ENCODE measurements at places on chromosomes 1 and 21.
A peak's percentile ranks its signal among the peaks of the same experiment; 100 is the strongest.

DNA sequence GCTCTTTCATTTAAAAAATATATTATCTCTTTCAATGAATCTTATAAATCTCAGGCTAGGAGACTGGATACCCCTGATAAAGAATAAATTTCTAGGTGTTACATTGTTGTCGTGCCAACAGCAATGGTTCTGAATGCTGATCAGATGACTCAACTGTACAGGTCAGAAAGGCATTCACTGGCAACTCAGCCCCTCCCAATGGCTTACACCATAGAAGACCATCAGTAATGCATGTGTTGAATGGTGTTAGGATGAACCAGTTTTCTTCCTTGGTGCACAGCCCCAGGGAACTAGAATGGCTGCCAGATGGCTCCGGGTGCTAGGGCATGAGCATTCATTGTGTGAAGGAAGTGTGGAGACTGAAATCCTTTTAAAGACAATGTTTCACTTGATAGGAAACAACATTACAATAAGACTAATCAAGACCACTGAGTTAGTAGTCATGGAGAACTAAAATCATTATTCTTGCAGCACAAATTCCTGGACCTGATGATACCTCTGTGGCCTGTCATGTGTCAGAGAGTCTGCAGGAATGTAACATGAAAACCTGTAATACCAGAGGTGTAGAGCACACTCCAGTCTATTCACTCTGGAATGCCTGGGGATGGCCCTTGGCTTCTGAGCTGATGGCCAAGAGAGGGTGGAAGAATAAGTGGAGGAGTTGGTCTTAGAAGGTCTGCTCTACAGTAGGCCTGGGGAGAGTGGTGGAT, 187.7 kb upstream of the LMO4 start:
- no peak for DNase-seq

- DNase-seq: no peak
Measured at GRCh38 chr1:24085546-24085945, 26.4 kb downstream of the MYOM3 start.

DNA sequence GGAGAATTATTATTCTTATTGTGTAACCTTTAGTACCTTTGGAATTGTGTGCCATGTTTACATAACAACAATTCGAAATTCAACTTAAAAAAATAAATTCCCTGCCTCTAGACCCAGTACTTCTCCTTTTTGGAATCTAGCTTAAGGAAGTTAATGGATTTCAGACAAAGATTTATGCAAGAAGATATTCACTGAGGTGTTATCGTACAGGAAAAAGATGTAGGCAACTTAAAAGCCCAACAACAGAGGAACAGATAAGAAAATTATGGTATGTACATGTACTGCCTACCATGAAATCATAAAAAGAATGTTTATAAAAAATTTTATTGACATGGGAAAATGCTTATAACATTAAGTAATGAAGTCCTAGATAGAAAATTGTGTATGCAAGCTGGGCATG, 18.2 kb upstream of the STMN1 start:
- DNase-seq: no peak

DNA sequence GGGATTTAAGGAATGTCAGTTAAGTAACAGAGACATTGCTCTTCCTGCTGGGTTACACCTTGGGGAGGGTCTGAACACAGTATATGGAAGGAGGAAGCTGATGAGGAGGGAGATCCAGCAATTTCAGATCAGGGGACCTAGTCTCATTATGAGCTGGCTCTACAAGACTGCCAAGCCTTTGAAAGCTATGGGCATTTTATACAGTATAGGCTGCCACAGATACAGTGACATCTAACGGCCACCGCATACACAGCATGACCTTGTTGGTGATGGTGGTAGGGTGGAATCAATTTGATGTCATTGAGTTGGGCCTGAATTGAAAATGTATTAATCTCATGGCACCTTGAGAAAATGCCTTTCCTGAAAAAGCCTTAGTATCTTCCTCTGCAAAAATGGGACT, 22.6 kb upstream of the ZP4 start:
- DNase-seq: no peak

- no peak for DNase-seq
Measured at GRCh38 chr1:81312272-81312754, 488.4 kb upstream of the ADGRL2 start.

DNA sequence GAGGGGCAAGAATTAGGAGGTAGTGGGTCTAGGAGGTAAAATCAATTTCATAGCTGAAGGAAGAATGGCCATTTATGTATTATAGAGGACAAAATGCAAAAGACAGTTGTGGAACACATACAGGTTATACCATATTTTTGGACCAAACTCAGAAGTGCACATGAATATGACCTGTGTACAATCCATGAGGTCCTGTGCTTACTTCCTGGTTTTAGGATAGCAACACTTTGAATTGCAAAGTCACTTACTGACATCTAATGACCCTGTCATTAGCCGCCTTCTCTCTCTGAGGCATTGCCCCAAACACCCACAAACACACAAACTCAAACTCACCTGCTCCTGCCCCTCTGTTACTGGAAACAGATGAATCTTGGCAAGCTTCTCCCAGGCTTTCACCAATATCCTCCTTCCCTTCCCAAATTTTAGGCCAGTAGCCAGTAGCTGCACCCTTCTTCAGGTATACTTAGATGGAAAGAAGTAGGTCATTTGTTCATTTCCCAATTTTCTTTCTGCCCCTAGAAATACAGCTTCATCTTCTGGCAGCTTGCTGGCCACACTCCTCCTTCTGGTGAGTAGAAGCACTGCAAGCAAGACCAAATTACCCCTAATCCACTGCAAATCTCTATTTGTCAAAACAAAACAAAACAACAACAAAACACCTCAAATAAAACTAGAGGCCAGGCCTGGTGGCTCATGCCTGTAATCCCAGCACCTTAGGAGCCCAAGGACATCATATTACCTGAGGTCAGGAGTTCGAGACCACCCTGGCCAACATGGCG, 13.7 kb upstream of the RPL5 start:
- DNase-seq: no peak

DNA sequence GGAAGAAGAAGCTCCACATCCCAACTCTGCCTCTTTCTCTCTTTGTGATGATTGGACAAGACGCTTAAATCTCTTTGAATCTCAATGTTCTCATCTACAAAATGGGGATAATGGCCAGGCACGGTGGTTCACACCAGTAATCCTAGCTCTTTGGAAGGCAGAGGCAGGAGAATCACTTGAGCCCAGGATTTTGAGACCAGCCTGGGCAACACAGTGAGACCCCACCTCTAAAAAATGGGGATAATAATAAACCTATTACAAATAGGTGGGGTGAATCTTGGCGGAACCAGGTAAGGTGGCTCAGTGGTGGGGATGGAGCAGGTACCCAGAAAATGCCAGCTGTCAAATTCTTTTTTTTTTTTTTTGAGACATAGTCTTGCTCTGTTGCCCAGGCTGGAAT, 29.4 kb upstream of the ARHGEF10L start:
- DNase-seq: no peak

DNA sequence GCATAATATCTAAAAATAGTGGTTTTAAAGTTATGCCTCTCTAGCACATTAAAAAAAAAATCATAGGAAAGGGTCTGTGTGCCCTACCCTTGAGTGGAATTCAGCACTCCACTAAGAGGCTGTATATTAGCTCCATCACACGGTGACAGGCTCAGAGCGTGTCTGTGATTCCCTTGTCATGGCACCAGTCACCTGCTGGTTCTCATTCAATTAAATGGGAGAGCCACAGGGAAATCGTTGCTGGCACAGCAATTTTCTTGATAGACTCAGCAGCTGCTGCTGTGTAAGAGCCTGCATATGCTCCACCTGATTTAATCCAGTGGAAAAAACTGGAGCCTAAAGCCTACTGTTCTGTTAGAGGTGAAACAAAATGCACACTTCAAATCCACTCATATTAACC, 9.5 kb downstream of the ATP6V1G3 start:
- DNase-seq: no peak

- peak; percentile 53 for DNase-seq
Measured at GRCh38 chr1:155003766-155004351, 1.3 kb downstream of the ZBTB7B start.

- DNase-seq: no peak
Measured at GRCh38 chr1:41752514-41753170, 166.1 kb downstream of the HIVEP3 start.

DNA sequence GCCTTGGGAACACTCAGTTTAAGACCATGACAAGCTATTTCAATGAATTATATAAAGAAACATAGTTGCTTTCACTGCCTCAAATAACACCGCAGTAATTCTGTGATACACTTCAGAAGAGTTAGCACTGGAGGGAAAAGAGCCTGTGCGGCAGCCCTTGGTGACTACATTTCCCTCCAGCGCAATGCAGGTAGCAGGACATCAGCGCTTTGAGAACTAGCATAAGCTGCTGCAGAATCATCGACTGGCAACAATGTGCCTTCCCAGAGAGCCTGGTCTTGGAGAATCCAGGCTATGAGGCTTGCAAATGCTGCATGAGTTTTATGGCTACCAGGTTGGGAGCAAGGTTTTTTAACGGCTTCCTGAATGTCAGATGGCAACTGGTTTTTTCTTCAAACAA, 7.5 kb downstream of the NRIP1 start:
- DNase-seq: peak; percentile 9

DNA sequence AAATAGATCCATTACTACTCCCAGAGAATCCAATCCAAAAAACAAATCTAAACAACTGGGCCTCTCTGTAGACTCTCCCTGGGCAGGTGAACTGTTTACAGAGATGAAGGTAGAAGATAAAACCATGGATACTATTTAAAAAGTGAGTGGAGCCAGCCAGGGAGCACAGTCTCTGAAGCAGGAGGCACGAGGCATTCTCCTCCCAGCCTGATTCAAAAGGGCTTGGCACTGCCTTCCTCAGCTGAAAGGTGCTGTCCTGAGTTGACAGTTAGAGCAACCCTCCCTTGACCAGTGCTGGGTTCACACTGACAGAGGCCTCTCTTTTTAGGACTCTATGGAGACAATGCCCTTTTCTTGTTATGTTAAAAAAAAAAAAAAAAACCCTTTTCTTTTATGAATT, 36.8 kb downstream of the HENMT1 start:
- no peak for DNase-seq

GRCh38 chr1:205588636-205589035, 43.2 kb downstream of the ELK4 start:
- DNase-seq: peak; percentile 23

DNA sequence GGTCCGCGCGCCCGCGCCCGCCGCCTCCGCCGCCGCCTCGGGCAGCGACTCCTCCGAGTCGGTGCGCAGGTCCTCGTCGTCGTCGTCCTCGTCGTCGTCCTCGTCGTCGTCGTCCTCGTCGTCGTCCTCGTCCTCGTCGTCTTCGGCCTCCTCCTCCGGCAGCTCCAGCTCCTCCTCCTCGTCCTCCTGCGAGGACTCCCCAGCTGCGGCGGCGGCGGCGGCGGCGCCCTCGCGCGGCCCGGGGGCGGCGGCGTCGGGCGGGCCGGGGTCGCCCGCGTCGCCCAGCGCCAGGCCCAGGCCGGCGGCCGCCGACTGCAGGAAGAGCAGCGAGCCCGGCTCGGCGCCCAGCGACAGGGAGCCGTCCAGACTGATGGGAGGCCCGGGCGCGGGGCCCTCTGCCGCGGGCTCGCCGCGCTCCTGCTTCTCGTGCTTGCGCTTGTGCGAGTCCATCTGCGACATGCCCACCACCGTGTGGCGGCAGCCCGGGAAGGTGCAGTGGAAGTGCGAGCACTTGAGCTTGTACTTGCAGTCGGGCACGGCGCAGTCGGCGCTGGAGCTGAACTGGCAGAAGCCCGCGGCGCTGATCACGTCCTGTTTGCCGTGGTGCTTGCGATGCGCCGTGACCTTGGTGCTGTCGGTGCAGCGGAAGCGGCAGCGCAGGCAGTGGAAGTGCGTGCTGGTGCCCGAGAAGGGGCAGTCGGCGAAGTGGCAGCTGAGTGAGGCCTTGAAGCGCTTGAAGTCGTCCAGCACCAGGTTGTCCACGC, 157.3 kb downstream of the CASZ1 start:
- no peak for DNase-seq

GRCh38 chr1:210342986-210343780, 14.5 kb downstream of the HHAT start:
- DNase-seq: no peak

- no peak for DNase-seq
Measured at GRCh38 chr1:41705798-41706197, 212.9 kb downstream of the HIVEP3 start.

DNA sequence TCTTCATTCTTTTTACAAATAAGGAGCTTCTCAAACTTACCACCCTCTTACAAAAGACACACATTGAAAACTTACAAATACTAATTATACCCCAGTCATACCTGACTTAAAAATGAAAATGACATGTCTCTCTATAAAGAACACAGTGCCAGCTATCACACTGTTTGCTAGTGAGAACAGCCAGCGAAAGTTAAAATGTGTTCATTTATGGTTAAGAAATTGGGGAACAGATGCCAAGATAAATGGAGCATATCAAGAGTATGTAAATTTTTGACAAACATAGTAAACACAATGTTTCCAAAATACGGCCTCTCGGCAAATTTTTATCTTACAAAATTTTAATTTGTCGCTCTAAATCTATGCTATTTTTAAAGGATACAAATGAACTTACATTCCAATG, 1422.9 kb downstream of the KCNT2 start:
- DNase-seq: no peak

- peak; percentile 69 for DNase-seq
Measured at GRCh38 chr1:84145068-84145467, 997 bp downstream of the PRKACB start.

- no peak for DNase-seq
Measured at GRCh38 chr1:156368889-156369684, at the start of gene RHBG. Gene RHBG (plus strand): TSS chr1:156369211. CDS start chr1:156369250, 39 bp downstream.
